Upper lobe of left lung (tissue), 6 donors: ENCODE measurements at places on chromosomes 5 and 9. TPM values are rescaled to one million over a fixed set of nuclear protein-coding genes. Genes with fewer than 3 reads are reported as not detected.

NUDT12 gene
- 25.1 TPM for total RNA-seq

DNA sequence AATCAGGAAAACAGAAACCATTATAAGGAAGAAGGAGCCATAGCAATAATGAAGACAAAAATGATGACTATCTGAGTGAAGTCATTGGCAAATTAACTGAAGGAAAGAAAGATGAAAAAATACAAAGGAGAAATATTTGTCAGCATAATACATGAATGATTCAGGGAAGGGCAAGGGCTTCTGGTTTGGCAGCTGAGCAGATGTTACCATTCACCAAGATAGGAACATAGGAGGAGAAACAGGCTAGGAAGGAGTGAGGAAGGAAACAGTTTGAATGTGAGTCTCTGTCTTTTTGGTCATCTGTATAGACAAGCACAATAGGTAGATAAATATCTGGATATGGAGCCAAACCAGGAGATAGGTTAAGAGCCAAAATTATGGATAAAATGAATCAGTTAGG is 296.0 kb downstream of the ISL1 start:
- no peak for DNase-seq

DNA sequence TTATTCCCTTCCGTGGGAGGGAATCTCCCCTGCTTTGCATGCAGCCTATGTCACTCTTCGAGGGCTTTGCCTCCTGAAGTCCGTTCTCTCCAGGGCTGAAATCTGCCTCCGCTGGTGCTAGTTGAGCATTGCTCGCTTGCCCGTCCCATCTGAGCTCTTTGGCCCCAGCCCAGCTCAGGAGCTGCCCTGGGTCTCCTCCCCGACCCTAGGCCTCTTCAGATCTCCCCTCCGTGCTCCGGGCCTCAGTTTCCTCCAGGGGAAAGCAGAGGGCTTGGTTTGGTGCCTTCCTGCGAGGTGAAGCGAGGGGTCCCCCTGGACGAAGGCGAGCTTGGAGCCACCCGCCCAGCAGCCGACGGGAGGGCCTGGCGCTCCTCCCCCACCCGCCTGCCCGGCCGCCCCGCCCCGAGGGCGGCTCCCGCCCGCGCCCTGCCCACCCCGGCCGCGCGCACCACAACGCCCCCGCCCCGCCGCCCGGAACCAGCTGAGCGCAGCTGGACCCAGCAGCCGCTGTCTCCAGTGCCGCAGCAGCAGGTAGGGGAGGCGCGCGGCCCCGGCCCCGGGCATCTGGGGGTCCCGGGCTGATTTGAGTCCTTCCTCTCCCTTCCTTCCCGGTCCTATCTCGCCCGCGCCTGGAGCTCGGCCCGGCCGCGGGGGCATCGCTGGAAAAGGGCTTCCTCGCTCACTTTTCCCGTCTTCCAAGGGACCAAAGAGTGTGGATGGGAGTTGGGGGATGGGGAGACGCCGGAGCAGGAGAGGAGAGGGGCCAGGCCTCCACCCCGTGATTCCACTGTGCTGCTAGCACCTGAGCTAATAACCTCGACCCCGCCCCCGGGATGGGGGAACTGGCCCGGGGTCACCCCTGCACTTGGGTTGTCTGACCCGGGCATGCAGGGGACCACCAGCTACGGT is at the start of gene GSN:
GSN (plus strand) TSS at position 474 of the 909 bp plus-strand sequence. CDS start 33,810 bp downstream, outside the sequence.
- DNase-seq, result peak; percentile 89

ACER2 gene
- 9.4 TPM for total RNA-seq

DNA sequence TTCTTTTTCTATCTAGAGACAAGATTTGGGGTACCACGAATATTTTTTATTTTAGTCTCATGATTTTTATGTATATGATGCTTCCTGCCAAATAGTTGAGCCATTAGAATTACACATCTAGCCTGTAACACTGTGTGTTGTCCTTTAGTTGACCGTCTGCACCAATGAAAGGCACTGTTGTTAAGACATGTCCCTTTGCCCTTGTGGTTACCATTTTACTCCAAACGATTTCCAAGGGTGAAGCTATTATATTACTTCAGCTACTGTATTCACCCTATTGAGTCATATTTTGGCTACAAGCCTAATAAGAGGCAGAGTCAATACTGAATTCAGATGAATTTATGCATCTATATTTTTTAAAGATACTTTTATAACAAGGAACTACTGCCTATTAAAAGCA is 207.6 kb downstream of the CETN3 start:
- no peak for DNase-seq

DNA sequence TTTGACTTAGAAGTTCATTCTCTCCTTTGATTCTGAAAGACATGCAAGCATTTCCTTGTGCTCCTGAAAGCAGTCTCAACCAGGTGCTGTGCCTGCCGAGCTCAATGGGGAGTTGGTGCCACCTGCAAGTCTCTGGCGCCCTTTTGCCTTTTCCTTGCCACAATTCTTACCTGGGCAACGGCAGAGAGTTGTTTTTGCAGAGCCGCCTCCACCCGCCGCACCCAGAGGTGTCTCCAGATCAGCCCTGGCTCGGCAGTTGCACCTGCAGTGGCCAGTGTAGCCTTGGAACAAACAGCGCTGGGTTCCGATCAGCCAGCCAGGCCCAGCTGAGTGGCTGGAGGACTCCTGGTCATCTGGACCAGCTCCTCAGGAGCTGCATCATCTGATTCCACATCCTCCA is 262.9 kb downstream of the IRX2 start:
- DNase-seq, result no peak

DNA sequence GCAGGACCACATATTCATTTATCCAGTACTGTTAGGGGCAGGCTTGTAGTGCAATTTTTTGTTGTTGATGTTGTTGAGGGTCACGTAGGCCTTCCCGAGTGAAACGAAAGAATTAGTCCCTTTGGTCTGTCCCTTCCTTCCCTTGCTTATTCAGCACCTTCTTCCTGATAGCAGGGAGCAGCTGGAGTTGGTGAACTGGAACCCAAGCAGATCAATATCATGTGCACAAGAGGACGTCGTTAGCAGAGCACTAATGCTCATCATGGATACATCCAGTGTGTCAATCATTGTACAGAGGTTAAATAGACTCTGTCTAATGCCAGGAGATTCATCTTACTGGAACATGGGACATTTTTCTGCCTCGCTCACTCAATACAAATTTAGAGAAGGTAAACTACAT is 33.0 kb upstream of the MAP1B start:
- no peak for DNase-seq

DNA sequence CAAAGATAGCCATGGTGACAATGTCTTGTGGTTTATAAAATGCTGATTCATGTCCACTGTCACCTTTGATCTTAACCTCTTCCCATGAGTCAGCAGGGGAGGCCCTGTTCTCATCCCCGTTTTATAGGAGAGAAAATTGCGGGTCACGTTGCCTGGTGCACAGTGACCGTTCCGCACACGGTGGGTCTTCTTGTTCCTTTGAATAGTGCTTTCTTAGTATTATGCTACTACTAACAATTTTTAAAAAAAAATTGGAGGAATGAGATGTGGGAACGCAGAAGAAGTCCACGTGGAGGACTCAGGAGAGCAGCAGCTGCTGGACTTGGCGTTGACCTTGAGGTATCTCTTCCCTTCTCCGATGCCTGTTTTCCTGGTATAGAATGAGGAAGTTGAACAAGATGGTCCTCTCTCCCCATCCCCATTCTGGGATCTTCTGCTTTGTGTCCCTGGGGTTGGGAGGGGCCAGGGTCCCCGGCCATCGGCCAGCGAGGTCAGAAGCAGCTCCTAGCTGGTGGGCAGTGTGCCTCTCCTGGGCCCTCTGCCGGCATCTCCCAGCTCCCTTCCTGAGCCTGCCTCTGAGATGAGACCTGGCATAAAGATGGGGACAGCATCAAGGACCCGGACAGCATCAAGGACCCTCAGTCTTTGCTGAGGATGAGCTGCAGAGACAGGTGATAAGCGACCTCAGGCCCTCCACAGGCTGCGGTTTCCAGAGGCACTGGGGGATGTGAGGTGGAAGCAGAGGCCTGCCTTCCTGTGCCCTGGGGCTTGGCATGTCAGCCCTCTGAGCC is 143.9 kb downstream of the C9orf50 start:
- DNase-seq, result no peak

- DNase-seq, result no peak
These were observed 372.9 kb downstream of the OSTF1 start for GRCh38 chr9:75461183-75461582.

TAF1L gene
- total RNA-seq, result not detected

DNA sequence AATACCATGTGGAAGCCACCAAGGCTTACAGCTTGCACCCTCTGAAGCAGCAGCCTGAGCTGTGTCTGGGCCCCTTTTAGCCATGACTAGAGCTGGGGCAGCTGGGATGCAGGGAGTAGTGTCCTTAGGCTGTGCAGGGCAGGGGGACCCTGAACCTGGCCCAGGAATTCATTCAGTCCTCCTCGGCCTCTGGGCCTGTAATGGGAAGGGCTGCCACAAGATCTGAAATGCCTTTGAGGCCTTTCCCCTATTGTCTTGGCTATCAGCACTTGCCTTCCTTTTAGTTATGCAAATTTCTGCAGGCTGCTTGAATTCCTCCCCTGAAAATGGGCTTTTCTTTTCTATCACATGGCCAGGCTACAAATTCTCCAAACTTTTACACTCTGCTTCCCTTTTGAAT is 9.0 kb downstream of the GPR150 start:
- DNase-seq, result no peak

DNA sequence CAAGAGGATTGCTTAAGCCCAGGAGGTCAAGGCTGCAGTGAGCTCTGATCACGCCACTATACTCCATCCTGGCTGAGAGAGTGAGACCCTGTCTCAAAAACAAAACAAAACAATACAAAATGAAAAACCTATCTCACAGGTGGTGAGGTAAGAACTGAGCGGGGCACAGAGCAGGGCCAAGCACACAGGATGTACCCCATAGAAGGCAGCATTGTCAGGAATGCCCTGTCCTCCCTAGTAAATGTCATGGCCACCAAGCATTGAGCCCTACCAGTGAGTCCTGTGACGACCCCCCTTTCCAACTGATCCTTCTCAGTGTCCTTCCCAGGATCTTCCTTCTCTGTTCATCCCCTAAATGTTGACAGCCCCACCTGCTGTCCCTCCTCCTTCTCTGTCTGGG is 44.6 kb upstream of the ALDH1B1 start:
- no peak for DNase-seq

- DNase-seq, result peak; percentile 13
These were observed 286.7 kb upstream of the ZNF462 start for GRCh38 chr9:106576232-106576760.

- no peak for DNase-seq
These were observed 28.3 kb upstream of the NDFIP1 start for GRCh38 chr5:142080248-142080647.

- no peak for DNase-seq
These were observed 6.0 kb downstream of the UBE2QL1 start for GRCh38 chr5:6454628-6455053.

GRCh38 chr5:95958310-95959014 is 3.2 kb downstream of the ELL2 start:
- DNase-seq, result peak; percentile 34

GRCh38 chr9:99433095-99433494 is 211.0 kb downstream of the SEC61B start:
- DNase-seq, result no peak

DNA sequence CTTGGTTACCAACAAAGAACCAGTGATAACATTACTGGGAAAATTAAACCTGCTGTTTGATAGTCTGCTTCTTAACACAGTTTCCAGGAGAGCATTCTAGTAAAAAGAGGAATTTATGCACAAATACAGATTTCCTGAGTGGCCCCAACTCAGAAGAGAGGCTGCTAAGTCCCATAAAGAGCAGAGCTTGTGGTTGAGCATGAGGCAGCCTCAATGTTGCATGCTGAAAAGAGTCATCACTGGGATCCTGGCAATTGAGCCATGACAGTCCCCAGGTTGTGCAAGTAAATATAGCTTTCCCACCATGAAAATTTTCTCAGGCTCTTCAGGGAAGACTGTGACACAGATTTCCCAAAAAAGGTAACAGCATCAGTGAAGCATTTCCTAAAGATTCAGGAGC is 47.5 kb upstream of the ADRB2 start:
- DNase-seq, result no peak

DNA sequence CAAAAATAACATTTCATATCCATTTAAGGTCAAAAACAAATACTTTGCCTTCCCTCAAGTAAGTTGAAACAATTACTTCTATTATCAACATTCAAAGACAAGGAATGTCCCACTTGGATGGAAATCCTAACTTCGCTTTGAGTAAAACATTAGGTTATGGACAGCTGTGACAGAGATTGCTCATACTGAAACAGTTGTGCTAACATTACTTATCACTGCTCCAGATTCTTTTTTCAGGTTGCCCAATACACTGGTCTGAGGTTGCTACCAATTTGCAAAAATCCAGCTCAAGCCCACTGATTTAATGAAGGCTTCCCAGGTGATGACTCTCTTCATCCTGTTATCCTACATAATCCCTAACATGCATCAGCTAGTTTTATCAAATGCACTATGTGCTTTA is 98.3 kb downstream of the UBAP2 start:
- no peak for DNase-seq

DNA sequence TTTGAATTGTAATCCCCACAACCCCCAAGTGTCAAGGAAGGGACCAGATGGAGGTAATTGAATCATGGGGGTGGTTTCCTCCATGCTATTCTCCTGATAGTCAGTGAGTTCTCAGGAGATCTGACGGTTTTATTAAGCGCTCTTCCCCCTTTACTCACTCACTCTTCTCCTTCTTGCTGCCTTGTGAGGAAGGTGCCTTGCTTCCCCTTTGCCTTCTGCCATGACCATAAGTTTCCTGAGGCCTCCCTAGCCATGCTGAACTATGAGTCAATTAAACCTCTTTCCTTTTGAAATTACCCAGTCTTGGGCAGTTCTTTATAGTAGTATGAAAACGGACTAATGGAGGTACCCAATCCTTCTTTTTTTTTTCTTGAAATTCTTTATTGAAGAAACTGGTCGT is 2.2 kb upstream of the CEP120 start:
- peak; percentile 32 for DNase-seq

IL31RA gene
- total RNA-seq, result 0.31 TPM

PCDHGB1 gene
- total RNA-seq, result 0.89 TPM

GRCh38 chr9:34984049-34984448 is 5.5 kb upstream of the DNAJB5 start:
- DNase-seq, result no peak

RAD17 gene
- total RNA-seq, result 17.8 TPM

C7 gene
- 741 TPM for total RNA-seq

FOXD1 gene
- total RNA-seq, result 0.79 TPM

SV2C gene
- total RNA-seq, result not detected

DNA sequence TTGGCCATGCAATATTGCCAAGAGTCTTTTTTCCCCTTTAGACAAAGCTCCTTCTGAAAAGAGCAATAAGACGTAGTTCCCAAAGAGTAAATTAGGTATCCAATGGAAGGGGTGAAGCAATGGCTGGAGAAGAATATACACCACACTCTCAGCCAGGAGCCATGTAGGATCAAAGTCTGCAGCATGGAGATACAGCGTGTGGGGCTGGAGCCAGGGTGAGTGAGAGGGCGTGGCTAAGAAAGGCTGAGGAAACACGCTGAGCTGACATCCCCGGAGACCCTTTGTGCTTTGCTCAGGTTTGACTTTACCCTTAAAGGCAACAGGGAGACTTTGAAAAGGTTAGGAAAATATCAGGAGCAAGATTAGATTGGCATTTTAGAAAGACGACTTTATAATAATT is 87.1 kb upstream of the ELL2 start:
- DNase-seq, result no peak

NDST1 gene
- total RNA-seq, result 81.7 TPM

- DNase-seq, result no peak
These were observed 34.5 kb downstream of the HRH2 start for GRCh38 chr5:175692235-175692995.
